ENCODE measurements at places on chromosomes 6 and 20.

GRCh38 chr6:20033697-20034407 lies 178.4 kb downstream of the MBOAT1 start:
- DNase-seq, result no peak

- DNase-seq, result no peak
Observed at GRCh38 chr6:169277619-169278018, 24.0 kb upstream of the THBS2 start.

- DNase-seq, result no peak
Observed at GRCh38 chr6:34924831-34925625, 36.0 kb downstream of the ANKS1A start.

DNA sequence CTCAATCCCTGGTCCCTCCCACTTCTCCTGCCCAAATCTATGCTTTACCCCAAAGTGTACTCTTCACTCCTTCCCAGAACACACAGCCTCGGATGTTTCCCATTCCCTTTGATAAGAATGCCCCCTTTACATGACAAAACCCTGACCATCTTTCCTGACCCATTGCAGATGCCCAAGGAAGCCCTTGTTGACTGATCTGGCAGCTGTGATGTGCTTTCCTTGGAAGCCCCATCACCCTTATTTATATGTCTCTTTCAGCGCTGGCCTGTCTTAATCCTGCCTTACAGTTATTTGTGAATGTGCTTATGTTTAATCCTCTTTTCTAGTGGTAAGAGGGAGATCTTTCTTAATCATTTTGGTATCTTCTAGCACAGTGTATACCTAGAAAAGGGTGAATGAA lies 523.1 kb downstream of the CD83 start:
- peak; percentile 85 for DNase-seq

DNA sequence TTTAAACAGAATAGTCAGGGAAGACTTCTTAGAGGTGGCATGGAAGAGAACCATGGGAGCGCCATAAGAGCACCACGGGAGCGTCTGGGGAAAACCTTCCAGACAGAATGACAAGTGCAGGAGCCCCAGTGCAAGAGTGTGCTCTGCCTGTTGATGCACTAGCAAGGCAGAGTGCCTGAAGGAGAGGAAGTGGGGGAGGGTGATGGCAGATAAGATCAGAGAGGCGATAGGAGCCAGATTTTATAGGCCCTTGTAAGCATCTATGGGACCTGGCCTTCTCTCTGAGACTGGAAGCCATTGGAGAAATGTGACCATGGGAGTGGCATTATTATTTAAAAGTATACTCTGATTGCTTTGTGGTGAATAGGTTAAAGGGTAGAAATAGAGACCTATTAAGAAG lies 13.1 kb downstream of the FUCA2 start:
- DNase-seq, result no peak

- DNase-seq, result peak; percentile 26
Observed at GRCh38 chr6:7262746-7263518, 50.1 kb downstream of the SSR1 start.

DNA sequence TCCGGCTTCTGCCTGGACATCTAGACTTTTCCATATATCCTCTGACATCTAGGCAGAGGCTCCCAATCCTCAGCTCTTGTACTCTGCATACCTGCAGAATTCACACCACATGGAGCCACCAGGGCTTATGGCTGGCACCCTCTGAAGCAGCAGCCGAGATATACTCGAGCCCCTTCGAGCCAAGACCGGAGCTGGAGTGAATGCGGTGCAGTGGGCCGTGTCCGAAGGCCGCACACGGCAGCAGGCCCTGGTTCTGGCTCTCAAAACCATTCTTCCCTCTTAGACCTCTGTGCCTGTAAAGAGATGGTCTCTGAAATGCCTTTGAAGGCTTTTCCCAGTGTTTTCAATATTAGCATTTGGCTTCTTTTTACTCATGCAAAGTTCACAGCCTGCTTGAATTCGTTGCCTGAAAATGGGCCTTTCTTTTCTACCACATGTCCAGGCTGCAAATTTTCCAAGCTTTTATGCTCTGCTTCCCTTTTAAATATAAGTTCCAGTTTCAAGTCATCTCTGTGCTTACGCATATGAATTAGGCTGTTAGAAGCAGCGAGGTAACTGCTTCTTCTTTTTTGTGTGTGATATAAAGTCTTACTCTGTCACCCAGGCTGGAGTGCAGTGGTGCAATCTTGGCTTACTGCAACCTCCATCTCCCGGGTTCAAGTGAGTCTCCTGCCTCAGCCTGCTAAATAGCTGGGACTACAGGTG lies 3.8 kb upstream of the SIRPB1 start:
- DNase-seq, result no peak

GRCh38 chr20:36483209-36483918 lies 58.0 kb upstream of the MYL9 start:
- no peak for DNase-seq

GRCh38 chr20:10282979-10283456 lies 64.4 kb downstream of the SNAP25 start:
- no peak for DNase-seq

GRCh38 chr6:162491637-162492036 lies 235.9 kb downstream of the PRKN start:
- no peak for DNase-seq

DNA sequence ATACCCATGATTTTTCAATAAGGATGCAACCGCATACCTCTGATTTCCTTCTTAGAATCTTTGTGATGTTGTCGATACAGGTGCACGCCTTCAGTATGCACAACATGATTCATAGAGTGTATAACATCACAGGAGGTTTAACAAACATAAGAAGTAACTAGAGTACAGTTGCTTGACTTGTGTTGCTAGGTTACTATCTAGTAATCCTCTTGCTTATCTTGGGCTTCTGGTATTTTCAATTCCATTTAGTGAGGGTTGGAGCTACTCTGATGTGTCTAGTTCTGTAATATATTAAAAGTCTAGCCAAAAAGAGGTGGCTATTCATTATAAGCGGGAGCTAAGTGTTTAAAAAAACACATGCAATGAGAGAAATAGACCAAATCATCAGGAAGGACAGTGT lies 85.5 kb upstream of the TENT5A start:
- no peak for DNase-seq

DNA sequence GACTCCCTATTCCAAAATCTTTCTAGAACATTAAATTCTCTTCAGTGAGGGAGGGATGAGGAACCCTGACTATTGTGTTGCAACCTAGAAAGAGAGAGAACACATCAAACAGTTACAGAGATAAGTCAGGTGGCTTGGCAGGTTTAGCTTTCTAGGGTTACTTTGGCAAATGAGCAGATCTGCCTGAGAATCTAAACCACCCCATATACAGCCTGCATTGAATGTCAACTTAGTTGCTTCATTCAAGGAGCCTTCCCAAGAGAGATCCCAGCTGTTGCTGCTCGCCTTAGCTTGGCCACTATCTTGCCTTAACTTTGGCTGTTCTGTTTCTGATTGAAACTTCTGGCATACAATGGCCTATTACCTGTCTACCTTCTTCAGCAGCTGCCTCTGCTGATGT lies 74.7 kb upstream of the TCF21 start:
- no peak for DNase-seq

- DNase-seq, result no peak
Observed at GRCh38 chr20:11076434-11077105, 402.8 kb upstream of the JAG1 start.

DNA sequence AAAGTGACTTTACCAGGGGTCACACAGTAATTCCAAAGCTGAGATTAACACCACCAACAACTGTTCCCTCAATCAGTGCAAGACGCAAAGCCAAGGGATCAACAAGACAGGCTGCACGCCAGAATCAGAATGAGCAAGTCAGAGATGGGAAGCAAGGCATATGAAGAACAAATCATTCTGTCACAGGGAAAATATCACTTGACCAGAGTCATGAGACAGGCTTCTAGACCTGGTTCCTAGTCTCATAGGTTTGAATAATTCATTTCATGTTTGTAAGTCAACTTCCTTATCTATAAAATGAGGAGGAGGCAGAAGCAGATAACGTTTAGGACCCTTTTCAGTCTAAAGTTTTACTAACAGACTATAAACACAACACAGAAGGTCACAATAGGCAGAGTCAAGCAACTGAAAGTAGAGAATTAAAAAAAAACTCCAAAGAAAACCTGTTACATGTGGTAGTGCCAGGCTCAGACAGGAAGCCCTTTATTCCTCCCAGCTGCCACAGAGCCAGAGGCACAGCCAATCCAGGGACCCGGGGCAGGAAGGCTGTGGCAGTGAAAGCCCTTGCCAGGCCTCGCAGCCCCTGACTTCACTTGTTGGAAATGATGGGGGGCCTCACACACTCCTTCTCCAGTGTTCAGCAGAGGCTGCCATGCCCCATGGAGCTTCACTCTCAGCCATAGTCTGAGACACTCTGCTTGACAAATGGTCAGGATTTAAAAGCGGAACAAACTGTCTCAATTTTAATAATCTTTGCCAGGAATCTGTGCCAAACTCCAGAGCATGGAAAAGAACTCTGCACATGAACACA lies 29.2 kb upstream of the DST start:
- DNase-seq, result peak; percentile 91

- peak; percentile 94 for DNase-seq
Observed at GRCh38 chr20:23637282-23638221, at the start of gene CST3. TSS of gene CST3 (minus strand) at chr20:23637955. CDS start at chr20:23637862, 93 bp downstream.

DNA sequence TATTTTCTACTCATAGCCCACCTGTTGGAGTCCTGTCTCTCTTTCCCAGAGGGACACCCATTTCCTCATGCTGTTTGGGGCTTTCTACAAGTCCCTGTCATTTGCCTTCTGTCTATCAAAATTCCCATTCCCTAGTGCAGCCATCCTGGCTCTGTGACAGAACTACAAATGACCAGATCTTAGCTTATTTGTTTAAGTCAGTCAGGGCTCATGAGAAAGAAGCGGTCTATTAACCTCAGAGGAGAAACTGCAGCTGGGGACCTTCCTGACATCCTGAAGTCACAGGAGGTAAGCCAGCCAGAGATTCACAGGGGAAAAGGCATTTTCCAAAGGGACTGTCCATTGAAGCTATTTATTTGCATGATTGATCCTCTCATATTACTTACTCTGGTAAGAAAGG lies 1.7 kb upstream of the COL9A1 start:
- no peak for DNase-seq

- DNase-seq, result peak; percentile 59
Observed at GRCh38 chr6:26056583-26057350, 30.5 kb upstream of the HFE start.

DNA sequence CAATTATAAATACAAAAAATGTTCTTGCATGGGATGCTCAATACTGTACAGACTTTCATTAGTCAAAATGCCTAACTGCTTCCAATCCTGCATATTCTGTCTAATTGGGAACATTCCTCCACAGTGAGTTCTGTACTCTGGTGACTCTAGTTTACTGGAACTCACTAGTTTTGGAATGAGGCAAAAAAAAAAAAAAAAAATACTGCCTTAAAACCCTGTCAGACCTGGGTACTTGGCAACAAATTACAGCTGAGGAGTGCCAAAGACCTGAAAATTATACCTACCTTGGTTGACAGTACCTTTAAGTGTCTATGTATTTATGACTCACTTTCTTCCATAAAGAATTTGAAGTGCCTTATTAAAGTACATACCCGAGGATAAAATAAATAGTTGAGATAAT lies 276.7 kb downstream of the FARS2 start:
- no peak for DNase-seq

- no peak for DNase-seq
Observed at GRCh38 chr6:96923871-96924493, 546 bp upstream of the KLHL32 start.

DNA sequence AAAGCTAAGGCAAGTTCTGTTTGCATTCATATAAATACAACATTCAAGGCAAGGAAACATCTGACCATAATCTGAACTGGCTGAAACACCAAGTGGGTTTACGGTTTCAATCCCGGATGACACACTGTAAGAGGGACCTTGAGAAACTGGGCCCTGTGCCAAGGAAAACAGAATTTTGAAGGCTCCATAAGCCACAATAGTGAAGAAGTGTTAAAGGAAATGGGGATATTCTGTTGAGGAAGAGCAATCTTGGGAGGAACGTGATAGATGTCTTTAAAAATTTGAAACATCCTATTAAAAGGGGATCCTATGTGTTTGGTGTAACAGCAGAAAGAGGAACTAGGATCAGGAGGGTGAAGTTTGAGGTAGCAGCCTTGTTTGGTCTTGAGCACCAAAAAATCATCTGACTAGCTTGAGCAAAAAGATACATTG lies 82.4 kb upstream of the TAB2 start:
- no peak for DNase-seq

- DNase-seq, result no peak
Observed at GRCh38 chr20:62056377-62056776, 9.3 kb downstream of the TAF4 start.

GRCh38 chr20:36119537-36119936 lies 35.0 kb upstream of the EPB41L1 start:
- DNase-seq, result no peak

- DNase-seq, result no peak
Observed at GRCh38 chr6:127855542-127856159, 45.2 kb downstream of the THEMIS start.

DNA sequence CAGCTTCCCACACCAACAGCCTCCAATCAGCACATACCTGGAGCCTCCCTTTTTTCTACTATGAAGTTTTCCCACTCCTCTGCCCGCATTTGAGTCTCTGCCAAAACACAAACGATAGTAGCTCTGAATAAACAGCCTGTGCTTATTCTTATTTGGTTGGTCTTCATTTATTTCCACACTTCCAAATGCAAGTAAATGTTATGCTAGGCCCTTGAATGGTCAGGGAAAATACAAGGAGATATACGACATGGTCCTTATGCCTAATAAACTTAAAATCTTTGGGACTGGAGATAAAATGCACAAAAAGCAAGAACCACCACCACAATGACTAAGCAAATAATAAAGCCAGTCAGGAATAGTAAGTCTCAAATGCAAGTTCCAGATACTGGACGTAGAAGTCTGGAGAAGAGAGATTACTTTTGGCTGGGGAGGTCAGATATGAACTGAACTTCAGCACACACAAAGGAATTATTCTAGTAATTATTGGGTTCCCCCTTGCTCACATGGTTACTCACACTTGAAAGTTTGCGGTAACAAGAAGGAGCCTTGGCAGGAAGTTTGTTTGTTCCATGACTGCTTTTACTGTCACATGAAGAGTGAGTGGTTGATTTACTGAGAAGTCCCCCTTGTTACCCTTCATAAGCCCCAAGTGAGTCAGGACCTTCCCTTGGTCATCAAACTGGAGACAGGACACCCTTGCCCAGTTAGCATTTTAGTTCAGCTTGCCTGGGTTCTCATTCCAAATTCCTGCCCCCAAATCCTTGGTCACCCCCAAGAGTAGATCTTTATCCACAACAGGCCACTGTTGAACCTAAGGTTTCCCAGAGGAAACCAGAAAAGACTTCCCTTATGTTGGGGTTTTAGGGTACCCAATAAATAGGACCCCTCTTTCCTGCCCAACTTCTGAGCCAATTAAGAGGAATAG lies 511.2 kb upstream of the JARID2 start:
- no peak for DNase-seq

Data from WERI-Rb-1 (cell line).